SJCRH30 (cell line): ENCODE measurements at places on chromosomes 4 and X.
A peak's percentile ranks its signal among the peaks of the same experiment; 100 is the strongest.

GRCh38 chr4:99625369-99625768, 32.3 kb downstream of the C4orf54 start:
- DNase-seq = no peak

GRCh38 chr4:184893801-184894571, 68.2 kb upstream of the ACSL1 start:
- DNase-seq = no peak

DNA sequence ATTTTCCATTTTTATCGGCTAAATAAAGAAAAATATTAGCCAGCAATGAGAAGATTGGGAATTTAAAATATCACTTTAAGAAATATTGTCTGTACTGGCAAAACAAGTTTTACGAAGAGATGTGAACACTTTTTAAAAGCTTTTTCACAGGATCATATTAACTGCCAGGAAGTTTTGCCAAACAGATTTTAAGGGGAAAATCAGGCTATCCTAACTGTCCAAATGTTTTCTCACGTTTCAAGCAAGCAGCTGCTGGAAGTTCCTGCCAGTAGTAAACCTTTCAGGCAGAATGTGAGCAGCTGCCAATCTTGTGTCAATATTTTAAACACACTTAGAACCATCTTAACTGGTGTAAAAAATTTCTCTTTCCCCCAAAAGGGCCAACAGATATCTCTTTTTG, 101.1 kb downstream of the ADGRL3 start:
- DNase-seq = no peak

DNA sequence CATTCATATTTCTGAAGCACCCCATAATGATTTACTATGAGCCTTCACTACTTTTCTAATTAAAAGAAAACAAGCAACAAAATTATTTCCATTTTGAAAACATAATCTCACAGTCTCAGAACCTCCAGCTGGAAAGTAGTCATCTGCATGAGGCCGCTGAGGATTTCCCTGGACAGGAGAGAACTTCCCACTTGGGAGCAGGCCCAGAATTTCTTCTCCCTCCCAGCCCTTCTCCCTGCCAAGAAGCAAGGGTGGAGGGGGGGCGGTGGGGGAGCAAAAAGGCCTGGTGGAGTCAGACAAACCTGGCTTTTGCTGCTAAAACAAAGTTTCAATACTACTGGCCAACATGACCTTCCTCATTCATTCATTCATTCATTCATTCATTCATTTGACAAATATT, 167.3 kb downstream of the PJA1 start:
- no peak for DNase-seq

DNA sequence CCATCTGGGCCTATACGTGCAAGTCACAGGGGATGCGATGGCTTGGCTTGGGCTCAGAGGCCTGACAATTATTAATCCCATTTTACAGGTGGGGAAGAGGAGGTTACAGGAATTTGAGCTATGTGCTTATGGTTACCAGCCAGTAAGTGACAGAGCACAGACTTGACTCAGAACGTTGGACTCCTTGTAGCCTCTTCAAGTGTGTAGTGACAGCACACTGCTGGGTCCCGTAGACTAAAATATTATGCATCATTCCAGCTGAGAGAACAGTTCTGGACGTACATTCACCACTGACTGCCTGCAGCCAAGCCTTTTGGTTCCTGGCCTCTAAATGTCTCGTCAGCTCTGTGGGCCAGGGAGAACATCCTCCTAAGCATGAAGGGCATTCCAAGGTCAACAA, 314.5 kb downstream of the GPAT3 start:
- DNase-seq = no peak

- peak; percentile 68 for DNase-seq
Measured at GRCh38 chr4:79227860-79228259, 98.0 kb downstream of the NAA11 start.

- DNase-seq = peak; percentile 74
Measured at GRCh38 chrX:103607364-103608305, at the start of gene TCEAL3. Gene TCEAL3, plus strand, starts transcription at chrX:103607963. Its CDS starts 1,102 bp downstream, at chrX:103609065.

GRCh38 chrX:135543924-135544323, 23.5 kb downstream of the INTS6L start:
- DNase-seq = peak; percentile 23

GRCh38 chrX:15870310-15870709, 15.7 kb upstream of the AP1S2 start:
- DNase-seq = no peak

GRCh38 chrX:79110731-79111130, 33.8 kb upstream of the GPR174 start:
- no peak for DNase-seq

DNA sequence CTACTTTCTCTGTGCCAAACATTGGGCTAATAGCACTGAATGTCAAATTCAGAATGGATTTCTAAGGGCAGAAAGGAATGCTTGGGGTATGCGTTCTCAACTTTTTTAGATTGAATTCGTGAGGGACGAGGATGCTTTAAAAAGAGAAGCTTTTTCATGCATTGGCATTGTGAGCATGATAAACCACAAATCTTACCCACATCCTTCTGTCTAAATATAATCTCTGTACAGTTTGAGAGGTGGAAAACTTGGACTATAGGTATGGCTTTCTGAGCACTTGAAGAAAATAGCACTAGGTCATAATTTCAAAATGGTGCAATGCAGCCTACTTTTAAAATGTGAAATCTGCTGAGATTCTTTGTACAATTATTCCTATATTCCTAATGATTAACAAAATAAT, 71.4 kb upstream of the HHIP start:
- DNase-seq = no peak

DNA sequence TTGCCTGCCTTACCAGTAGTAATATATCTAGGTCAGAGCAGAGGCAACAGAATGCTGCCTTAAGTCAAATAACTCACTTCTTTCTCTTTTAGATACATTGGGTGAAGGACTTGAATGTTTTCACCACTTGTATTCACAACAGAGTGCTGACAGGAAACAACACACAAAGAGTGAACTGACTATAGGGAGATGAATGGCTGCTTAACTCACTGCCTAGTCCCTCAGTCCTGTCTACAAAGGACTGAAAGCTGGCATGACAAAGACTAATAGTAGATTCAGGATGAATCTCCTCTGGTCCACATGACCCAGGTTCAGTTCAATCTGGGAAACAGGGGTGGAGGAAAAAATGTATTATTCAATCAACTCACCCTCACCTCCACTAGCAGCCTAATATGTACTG, 134.2 kb downstream of the GALNTL6 start:
- DNase-seq = no peak

DNA sequence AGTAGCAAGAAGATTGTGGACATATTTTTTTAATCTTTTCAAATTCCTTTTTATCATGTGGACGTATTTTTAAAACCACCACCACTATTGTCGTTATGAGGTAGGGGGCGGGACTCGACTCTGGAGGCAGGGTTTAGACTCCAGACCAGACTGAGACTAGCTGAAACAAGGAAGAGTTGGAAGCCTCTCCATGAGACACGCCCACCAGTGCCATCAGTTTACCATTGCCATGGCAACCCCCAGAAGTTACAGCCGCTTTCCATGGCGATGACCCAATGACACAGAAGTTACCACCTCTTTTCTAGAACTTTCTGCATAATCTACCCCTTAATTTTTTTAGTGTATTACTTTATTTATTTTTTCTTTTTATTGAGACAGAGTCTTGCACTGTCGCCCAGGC, 8.7 kb downstream of the MRFAP1 start:
- DNase-seq = no peak

GRCh38 chr4:168511780-168512489, 15.1 kb downstream of the PALLD start:
- no peak for DNase-seq

DNA sequence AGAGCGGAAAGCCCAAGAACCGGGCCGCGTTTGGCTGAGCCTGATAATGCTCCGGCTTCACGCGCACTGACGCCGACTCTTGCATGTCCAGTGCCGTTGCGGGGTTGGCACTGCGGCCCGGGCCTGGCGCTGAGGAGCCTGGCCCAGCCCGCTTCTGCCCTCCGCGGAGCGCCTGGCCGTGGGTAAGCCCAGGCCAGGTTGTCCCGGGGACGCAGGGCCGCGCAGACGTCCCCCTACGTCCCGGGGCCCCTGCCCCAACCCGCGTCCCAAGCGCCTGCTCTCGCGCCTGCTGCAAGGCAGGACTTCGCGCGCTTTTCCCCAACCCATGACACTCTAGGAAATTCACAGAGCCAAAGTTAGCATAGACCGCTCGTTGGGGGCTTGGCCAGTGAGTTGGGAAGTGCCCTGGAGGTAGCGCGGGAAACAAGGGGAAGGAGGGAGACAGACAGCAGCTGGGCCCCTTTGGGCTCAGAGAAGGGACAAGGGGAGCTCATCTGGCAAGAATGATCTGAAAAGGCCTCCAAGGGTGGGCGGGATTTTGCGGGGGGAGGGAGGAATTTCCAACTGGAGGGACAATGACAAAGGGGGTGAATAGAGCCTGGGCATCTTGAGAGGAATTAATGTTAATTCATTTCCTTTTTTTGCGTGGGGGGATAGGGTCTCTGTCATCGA, 665 bp upstream of the LRPAP1 start:
- no peak for DNase-seq

DNA sequence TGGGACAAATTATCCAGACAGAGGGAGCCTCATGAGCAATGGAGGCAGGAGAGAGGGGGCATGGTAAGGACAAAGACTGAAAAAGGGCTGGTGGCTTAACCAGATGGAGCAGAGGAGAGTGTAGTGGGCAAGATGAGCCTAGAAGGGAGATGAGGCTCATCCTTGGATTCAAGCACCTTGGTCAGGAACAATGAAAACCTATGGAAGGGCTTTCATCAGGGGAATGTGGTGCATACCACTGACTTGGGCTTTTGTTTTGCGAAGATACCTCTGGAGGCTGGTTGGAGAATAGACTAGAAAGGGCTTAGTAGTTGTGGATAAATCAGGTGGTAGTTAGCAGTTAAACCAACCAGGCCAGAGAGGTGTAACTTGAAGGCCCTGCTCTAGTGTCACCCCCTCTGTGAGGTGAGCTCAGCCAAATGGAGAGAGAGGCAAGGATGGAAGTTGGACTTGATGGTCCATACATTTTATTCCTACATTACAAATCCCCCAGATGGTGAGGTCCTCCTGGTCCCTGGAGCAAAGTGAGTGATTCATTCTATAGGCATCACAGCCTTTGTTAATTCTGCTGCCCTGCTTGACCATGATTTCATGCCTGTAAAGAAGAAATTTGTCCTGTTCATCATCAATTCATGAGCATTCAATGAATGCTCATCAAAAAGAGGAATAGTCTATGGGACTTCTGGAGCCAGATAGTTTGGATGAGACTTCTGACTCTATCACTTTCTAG, 264.8 kb upstream of the IGFBP7 start:
- no peak for DNase-seq

DNA sequence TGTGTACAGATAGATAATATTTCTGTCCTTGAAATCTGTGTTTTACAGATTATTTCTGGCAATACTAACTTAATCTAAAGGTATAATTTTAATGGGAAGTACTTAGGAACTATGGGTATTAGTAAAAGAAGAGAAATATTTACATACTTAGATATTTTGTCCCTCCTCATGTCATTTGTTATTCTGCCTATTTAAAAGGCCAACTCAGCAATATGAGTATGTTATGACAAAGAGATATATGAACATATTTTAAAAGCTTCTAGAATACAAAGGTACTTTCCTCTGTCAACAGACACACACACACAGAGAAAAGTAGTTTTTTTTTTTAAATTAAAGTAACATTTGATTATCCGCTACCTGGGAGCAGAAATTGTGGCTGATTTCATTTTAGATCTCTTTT, 7.9 kb downstream of the SLC7A11 start:
- no peak for DNase-seq
